ENCODE measurements at places on chromosomes 1 and 21.

GRCh38 chr1:230205719-230206198 is 138.7 kb downstream of the GALNT2 start:
- no peak for DNase-seq

GRCh38 chr1:201350884-201351283 is 26.6 kb downstream of the TNNT2 start:
- no peak for DNase-seq

DNA sequence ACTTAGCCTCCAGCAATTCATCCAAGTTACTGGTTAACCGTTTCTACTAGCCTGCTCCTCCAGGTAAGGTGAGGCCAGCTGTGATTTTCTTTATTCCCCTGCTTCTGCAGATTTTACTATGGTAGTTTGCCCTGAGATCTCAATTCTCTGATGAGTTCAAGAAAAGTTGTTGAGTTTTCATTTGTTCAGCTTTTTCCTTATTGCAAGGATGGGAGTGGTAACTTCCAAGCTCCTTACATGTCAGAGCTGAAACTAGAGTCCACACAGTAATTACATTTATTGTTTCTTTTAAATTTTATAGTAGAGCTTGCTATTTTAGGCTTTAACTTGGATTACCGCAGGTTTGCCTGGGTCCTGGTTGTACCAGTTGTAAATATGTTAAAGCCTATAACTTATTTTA is 76.9 kb upstream of the ZRANB2 start:
- DNase-seq: no peak

GRCh38 chr1:224333309-224333926 is 3.4 kb upstream of the NVL start:
- DNase-seq: no peak

DNA sequence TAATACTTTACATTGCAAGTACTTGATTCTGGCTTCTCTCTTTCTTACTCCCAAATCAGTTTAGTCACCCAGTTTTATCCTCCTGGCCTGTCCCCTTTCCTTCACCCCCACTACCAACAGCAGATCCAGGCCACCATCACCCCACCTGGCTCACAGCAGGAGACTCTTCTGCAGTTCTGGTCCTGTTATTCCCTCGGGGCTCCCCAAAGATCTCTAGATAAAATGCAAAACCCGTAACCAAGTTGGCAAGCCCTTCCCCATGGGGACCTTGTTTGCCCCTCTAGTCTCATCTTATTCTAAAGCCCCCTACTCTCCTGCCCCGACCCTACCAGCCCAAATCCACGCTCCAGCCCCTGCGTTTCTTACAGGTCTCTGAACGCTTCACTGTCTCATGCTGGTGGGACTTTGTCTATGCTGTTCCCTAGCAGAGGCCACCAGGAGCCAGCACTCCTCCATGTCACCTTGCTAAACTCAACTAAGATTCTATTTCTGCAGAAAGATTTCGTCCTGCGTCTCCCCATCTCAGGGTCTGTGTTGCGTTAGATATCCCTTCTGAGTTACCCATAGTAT is 4.0 kb downstream of the ABCG1 start:
- DNase-seq: no peak

DNA sequence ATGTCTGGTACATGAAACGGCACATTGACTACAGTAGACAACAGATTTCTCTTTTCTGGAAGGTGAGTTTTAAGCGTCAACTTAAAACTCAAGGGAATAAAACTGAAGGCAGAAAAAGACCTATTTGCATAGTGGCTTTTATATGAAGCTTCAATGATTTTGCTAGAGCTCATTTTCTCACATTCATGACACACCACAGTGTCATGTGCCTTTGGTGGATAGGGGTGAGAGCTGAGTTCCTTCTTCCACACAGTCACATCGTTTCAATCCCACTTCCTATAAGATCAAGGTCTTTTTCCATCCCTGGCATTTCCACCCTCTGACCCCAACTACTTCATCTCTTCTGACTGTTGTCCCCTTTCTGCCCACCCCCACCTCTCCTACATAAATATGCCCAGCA is 31.0 kb downstream of the IL12RB2 start:
- DNase-seq: no peak

DNA sequence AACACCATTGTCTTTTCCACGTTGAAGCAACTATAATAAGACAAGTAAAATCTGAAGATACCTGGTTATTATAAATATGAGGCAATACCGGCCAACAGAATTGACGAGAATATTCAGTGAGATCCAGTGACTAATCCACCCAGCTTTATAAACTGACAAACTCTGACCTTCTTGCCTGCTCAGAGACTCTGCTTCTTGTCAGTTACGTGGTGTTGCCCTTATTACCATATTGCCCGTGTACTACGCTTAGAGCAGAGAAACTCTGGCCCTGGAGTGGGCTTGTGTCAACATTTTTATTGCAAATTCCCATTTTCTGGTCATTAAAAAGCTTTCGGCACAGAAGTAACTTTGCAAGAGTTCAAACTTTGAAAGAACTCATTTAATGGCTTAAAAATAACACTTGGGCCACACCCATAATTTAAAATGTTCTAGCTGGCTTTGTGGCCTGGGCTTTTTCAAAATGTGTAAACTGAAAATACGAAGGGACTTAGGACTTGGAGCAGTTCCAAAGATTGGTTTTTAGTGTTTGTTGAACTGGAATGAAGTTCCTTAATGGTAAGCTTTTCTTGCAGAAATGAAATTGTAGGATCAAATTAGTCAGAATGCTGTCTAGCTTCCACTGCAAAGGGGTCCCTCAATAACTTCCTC is 266.2 kb downstream of the LMO4 start:
- no peak for DNase-seq

DNA sequence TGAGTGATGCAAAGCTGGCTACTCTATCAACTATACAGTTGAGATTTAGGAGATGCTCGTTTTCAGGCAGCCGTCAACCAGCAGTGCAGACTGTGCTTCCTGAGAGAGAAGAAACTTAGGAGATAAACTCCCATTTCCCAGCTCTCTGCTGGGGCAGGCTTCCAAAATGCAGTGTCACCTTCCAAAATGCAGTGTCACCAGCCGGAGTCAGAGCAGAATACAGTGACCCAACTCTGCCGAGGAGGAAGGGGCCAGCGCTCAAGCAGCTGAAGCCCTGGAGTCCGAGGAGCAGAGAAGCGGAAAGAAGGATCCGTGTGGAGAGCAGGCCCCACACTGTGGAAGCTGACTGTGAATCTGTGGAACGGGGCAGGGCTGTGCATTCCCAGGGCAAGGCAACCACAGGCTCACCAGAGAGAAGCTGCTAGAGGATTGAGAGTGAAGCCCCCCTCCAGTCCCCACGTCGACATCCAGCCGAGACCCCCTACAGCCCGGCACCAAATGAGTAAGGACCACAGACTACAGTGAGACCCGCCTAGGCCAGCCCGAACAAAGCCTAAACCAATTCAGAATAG is 703 bp upstream of the KRTAP12-1 start:
- DNase-seq: no peak

DNA sequence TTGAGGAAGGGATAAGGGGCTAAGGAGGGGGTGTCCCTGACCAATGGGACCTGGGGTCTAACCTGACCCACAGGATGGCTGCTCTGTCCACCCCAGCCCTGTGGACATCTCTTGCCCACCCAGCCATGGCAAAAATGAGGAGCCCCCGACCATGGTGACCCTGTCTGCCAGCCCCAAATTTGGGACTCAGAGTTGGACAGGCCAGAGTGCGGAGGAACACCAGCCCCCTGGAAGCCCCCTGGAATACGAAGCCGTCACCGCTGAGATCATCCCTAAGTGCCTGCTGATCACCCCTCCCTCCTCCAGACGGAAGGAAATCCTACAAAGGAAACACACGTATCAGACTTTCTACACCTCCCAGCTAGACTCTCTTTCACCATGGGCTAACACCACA is 119.3 kb downstream of the SIK1 start:
- no peak for DNase-seq

DNA sequence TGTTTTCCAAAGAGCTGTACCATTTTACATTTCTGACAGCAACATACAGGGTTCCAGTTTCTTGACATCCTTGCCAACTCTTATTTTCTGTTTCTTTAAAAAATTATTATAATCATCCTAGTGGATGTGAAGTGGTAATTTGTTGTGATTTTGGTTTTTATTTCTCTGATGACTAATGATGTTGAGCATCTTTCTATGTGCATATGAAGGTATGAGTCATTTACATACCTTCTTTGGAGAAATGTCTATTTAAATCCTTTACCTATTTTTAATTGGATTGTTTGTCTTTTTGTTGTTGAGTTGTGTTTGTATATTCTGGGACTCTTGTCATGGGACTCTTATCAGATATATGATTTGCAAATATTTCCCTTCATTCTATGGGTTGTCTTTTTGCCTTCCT is 20.8 kb upstream of the MPC2 start:
- DNase-seq: no peak

Data from activated T-cell treated with anti-CD3 and anti-CD28 coated beads, Interleukin-2, amount 50 U/mL, for 24 hours (primary cell).